ENCODE measurements at places on chromosomes 7 and 10.

DNA sequence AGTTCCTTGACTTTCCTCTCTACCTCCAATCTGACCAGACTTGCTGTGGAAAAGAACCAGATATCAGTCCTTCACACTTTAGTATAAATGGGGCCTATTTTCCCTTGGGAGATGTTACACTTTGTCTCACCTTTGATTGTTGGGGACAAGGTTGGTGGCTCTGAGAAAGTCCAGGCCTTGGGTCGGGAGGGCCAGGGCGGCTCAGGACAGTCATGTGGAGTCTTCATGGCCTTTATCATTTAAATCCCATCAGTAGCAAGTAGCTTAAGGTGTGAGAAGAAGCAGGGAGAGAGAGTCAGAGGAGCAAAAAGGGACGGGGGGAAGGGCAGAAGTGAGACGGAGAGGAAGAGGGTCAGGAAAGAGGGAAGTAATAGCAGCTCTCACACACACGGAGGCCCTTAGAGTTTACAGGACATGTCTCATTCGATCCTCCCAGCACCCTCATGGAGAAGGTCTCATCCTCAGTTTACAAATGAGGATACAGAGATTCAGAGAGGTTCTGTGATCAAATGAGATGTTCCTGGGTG lies 40.5 kb downstream of the TBATA start:
- DNase-seq = no peak

DNA sequence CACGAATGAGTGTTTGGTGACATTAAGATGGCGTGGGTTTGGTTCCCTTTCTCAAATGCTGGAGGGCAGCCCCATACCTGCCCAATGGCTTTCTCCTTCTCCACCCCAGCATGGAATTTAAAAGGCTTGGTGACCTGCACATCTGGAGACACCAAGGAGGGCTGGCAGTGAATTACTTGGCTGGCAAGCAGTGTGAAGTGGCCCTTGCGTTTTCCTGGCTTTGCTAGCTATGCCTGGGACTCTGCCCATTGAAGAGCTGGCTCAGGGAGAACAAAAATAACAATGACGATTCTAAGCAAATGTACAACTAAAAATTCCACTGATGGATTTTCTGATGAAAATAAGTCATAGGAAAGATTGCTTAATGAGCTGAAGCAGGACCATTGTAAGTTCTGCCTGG lies 203.7 kb downstream of the CYP26A1 start:
- DNase-seq = no peak

- DNase-seq = no peak
Observed at GRCh38 chr10:71126432-71126831, 85.9 kb upstream of the UNC5B start.

- DNase-seq = no peak
Observed at GRCh38 chr10:103691723-103692435, 163.5 kb downstream of the SH3PXD2A start.

DNA sequence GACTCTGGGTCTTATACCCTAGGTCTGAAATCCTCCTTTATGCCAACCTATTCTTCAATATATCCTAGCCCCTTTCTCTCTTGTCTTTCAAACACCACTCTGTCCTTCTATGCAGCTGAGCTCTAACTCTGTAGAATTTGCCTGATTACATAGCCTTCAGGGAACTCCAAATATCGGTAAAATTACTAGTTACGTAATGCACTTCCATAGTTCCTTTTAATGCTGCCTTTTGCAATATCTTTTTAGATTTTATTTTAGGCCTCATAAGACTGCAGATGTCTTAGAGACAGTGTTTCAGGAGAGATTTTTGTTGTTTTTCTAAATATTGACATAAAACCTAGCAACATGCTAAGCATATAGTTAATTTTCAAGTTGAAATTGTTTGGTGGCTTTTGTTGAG lies 924.8 kb downstream of the CNTNAP2 start:
- no peak for DNase-seq

DNA sequence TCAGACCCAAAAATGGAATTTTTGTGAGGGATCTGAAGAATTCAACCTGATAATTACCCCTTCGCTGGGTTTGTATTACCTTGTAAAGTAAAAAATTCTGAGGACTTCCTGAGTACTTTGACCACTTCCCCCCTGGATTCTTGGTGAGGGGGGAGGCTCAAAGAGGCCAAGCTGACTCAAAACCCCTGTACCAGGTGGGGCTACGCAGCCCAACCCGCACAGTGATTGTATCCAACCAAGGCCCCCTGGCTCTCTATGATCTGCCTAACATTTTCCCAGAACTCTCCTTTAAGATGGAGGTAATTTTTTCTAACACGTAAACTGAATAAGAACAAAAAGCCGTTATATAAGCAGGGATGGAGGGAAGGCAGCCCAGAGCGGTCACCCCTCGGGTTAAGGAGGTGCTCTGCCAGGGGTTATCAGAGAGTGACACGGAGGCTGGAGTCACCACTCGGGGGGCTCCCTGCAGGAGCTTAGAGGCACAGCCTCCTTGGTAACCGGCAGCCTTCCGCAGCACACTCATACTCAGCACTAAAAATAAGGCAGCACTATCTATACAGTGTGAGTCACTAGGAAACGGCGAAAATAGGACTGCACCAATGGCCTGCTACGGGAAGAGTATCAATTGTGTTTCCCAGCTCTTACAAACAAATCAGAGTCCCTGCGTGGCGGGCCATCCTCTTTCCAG lies 255.4 kb downstream of the ELMO1 start:
- no peak for DNase-seq

- DNase-seq = no peak
Observed at GRCh38 chr10:34956756-34957155, 133.4 kb downstream of the CUL2 start.

DNA sequence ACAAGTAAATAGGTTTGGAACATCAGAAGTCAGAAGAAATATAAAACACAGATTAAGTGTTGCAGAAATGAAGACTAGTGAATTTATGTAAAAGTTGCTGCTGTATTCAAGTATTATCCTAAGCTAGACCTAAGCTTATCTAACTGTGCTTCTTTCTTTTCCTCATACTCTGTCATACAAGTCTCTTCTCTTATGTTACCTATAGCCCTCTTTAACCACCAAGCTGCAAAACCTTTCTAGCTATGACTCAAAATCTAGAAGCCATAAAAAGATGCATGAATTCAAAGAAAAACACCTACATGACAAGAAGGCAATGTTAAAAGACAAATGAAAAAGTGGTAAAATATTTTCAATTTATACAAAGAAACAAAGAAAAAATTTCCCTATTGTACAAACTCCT lies 23.0 kb downstream of the DENND11 start:
- no peak for DNase-seq

DNA sequence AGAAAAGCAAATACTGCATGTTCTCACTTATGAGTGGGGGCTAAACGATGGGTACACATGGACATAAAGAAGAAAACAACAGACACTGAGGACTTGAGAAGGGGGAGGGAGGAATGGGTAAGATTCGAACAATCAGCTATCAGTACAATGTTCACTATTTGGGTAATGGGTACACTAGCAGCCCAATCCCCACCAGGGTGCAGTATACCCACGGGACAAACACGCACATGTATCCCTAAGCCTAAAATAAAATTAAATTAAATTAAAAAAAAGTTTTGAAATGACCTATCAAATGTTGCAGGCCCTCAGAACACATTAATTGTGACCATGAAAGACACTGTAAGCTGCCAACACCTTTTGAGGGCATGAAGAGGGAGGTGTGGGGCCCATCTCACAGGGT lies 316.0 kb downstream of the WDR37 start:
- DNase-seq = no peak

DNA sequence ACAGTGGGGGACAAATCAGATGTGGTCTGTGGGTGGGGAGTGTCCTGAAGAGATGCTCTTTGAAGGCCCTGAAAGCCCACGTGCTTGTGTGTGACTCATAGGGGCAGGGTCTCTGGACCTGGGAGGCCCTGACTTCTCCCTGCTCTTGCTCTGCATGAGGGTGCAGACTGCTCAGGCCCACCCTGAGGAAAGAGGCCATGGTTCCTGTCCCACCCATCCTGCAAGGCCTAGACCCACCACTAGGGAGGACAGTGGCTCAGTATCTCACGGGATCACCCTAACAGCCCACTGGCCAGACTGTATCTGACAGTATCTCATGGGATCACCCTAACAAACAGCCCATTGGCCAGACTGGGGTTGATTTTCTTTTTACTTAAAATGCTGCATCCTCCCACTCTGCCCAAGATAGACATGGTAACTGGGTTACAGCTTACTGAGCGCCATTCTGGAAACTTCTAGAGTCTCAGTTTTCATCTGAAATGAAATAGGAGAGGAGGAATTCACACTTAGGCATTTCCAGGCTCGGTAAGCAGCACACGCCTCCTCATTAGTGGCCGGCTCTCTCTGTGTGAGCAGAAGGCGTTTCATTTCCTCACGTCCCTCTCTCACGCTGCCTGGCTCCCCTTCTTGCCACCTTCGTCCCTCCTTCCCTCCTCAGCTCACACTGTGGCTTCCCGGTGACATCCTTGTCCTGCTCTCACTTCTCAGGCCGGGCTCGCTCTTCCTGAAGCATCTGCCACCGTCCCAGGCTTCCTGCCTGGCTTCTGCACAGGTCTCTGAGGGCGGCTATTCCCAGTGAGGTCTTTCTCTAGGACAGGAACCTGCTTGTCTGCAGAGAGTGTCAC lies 242.6 kb downstream of the GLRX3 start:
- DNase-seq = no peak

- DNase-seq = no peak
Observed at GRCh38 chr7:13028825-13029099, 341.3 kb downstream of the ARL4A start.

- DNase-seq = no peak
Observed at GRCh38 chr7:2918406-2918805, 74.3 kb upstream of the GNA12 start.

DNA sequence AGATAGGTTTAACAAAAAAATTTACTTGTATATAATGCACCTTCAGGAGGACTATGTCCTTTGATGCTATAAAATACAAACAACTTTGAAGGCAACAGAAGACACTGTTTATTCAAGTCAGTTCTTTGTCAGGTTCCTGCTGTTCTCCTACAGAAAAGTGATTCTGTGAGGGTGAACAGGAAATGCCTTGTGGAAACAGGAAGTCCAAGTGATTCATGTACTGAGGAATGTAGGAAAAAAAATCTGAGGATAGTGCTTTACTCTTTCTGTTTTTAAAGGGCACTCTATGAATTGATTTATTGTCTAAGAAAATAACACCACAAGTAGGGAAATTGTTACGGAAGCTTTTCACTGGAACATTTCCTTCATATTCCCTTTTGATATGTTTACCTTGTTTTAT lies 171.9 kb downstream of the HDAC9 start:
- DNase-seq = no peak

DNA sequence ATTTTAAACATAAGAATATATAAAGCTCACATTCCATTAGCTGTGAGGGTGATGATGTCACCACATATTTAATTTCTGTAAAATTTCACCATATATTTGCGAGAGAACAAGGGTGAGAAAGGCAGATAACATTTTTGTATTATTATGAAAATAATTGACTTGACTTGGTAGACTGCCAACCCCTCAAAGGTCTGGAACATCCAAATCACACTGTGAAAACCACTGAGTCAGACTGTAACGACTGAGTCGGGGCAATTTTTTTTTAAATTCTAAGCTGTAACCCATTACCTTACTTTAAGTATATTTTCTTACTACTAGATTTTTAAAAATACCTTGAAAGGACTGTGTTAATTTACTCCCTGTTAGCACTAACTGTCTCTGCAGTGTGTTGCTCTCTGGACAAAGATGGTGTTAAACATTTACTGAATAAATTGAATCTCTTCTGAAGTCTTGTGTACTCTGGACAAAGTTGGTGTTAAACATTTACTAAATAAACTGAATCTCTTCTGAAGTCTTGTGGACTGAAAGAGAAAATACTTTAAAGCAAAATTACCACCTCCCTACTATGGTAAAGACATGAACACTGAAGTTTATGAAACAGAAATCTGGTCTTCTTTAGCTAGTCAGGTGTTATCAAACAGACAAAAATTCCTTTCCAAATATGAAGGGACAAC lies 14.1 kb downstream of the PDZD8 start:
- DNase-seq = no peak

- DNase-seq = no peak
Observed at GRCh38 chr7:2638224-2638991, 6.6 kb downstream of the TTYH3 start.

GRCh38 chr7:107890493-107890961 lies 456 bp upstream of the DLD start:
- no peak for DNase-seq

DNA sequence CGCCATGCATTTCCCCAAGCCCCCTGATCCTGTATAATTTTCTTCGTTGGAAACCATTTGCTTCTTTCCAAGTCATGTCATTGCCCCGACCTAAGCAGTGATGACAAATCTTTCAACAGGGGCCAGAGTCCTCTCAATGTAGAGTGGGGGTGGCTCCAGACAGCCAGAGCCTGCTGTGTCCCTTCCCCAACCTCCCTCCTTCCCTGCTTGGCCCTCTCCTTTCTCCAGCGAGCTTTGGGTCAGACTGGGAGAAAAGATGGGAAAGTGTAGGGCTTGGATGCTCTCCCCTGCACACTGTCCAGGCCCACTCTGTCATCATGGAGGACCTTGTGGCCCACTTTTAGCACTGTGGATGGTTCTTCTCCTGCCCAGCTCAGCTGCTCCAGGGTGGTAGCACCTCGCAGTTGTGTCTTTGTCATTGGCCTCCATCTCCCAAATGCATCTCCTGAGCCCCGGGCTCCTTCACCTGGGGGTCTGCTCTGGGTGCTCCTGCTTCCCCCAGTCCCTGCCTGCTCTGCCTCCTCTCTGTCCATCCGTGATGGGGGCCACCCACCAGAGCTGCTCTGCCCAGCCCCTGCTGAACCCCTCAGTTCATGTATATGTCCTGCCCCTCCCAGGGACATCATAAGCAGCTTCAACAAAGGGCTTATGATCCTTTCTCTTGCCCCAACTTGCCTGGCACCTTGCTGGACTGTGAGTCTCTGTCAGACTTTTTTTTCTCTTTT lies 37.5 kb downstream of the BTBD16 start:
- no peak for DNase-seq

DNA sequence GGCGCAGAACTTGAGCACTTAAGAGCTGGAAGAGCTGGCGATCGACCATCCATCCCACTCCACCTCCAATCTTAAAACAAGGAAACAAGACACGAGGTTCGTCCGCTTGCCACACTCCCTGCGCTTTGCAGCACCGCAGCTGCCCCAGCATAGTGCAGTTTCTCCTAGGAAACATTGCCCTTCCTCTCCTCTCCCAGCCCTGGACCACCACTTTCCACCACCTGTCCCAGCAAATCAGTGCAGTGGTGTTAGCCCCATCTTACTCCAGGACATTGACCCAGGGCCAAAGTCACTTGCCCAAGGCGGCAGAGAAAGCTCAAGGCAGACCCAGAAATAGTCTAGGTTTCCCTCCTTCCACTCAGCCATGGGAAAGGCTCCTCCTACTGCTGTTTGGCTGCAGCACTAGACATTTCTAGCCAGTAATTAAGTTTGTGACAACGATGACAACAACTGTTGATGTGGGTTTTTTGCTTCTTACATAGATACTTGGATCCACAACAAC lies 1.5 kb upstream of the PARD3 start:
- no peak for DNase-seq
